Activated T-helper 1 cell treated with Interleukin-2 at 50 U/mL for 16 hours (primary cell): ENCODE measurements at places on chromosomes 13 and 19.

DNA sequence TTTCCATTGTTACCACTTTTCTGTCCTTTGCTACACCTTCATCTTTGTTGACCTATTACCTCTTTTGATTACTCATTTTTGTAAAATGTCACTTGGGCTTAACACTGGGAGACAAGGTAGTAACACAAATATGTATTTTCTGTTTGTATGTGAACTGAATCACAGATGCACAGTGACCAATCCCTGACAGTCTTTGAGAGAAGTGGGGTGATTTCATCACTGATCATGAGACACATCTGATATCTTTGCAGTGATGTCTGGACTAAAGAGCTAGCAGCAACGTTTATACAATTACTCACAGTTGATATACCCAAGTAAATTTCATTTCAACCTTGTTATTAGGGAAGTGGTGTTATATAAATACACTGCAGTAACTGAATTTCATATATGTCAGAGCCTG is 1397.4 kb upstream of the SPRY2 start:
- DNase-seq: no peak

GRCh38 chr13:30362005-30362788 is 54.8 kb upstream of the KATNAL1 start:
- no peak for DNase-seq

DNA sequence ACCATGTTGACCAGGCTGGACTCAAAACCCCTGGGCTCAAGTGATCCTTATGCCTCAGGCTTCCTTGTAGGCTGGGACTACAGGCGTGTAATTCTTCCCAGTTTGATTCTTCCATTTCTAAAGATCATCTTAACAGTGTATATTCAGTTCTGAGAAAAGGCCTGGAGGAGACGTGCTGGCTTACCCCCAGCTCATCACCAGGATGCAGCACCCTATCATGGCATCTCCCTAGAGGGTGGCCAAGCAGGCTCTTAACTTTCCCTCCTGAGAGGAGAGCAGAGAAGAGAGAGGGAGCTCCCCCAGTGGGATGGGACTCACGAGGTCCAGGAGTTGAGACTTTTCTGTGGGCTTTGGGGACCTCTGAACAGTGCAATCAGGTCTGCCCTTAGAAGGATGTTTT is 2.1 kb upstream of the TUBA3C start:
- no peak for DNase-seq

- DNase-seq: no peak
Measured at GRCh38 chr13:110132225-110132982, 174.6 kb downstream of the COL4A1 start.

DNA sequence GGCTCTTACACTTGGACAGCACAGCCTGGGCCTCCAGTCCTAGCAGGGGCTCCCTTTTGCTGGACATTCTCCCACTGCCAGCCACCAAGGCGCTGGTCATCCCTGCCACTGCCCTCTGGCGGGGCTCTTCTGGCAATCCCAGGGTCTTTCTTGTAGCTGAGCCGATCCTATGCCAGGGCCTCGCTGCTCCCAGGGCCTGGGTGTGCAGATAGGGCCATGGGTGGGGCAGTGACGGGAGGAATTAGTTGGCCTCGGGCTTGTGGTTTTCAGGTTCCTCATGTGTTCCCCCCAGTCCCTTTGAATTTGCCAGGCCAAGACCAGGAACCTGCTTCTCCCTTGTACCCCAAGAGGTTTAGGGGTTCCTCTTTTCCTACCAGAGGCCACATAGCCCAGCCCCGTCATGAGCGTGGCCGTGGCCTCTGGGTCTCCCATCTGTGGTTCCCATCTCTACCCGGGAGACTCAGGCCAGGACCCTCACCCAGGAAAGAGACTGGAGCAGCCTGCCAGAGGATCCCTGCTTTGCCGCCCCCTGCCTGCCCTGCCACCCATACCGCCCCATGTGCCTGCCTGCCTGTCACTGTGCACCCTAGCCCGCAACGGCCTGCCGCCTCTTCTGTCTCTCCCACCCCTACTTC is 26.2 kb downstream of the TMED1 start:
- no peak for DNase-seq

GRCh38 chr13:33676045-33676989 is 141.6 kb upstream of the RFC3 start:
- no peak for DNase-seq

GRCh38 chr19:18995804-18996241 is 37.5 kb downstream of the SUGP2 start:
- no peak for DNase-seq

GRCh38 chr13:67351909-67352308 is 121.8 kb upstream of the PCDH9 start:
- no peak for DNase-seq

DNA sequence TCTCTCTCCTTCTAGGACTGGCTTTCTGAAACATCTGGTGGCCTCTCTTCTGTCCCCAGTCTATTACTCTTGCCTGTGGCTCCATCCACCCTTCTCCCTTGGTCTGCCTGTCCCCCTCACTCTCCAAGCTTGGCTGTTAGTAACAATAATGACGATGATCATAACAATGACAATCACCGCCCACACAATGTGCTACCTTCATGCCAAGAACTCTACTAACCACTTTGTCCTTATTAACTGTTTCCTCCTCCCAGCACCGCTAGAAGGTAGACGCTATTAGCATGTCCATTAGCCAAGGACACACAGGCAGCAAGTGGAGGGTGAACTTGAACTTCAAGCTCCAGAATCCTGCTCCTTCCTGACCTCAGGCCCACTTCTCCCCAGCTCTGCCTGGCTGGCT is 2.7 kb downstream of the GYS1 start:
- no peak for DNase-seq

DNA sequence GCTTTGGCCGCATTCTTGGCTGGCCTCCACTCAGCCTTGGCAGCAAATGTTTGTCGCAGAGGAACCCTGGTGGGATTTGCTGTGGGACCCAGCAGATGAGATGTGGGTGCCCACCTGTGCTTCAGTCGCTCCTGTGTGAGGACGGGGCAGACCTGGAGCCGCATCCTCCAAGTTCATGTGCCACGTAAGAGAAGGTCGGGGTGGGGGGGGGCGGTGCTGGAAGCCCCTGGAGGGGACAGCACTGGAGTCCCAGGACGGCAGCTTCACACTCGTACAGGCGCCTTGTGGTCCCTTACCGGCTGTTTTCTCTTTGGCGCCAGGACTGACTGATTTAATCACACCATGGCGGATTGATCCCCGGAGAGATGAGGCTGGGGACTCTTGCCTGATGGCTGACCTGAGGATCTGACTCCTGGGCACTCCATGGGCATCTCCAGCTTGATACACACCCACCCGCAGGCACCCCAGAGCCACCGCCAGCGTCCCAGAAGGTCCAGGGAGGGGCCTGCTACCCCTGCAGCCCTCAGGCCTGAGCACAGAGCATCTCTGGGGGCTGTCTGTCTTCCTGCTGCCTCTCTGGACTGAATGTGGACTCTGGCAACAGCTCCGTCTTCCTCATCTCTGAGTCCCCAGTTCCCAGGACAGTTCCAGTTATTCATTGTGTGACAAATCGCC is 10.0 kb upstream of the GRTP1 start:
- DNase-seq: no peak

DNA sequence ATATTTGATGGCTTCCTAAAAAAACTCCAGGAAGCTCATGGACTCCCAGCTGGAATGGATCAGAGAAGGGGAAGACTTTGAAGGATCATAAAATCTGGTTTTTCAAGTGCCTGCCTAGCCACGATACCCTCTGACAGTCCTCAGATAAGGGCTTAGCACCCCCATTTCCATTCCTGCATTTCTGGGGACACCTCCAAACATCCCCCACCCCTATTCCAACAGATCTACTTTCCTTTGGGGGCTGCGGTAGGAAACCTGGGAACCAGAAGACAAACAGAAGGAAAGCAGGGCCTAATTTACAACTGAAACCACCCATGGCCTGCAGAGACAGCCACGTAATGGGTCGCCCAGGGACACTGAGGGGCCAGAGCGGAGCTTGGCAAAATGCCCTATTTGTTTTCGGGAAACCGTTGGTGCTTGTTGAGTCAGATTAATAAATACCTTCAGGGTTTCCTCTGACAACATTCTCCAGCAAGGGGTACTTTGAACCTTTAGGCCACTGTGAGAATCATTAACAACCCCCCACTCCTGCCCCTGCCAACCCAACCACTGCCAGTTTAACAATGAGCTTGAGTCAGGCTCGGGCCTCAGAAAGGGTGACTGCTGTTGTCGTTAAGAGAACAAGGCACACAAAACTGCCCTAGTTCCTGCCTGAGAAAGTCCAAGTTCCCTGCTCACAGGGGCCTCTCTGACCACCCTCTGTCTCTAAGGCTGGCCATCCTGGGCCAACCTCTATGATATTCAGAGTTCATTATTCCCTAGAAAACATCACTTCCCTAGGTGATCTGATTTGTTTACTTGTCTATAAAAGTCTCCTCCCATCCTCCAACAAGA is 23.5 kb downstream of the RHPN2 start:
- no peak for DNase-seq

DNA sequence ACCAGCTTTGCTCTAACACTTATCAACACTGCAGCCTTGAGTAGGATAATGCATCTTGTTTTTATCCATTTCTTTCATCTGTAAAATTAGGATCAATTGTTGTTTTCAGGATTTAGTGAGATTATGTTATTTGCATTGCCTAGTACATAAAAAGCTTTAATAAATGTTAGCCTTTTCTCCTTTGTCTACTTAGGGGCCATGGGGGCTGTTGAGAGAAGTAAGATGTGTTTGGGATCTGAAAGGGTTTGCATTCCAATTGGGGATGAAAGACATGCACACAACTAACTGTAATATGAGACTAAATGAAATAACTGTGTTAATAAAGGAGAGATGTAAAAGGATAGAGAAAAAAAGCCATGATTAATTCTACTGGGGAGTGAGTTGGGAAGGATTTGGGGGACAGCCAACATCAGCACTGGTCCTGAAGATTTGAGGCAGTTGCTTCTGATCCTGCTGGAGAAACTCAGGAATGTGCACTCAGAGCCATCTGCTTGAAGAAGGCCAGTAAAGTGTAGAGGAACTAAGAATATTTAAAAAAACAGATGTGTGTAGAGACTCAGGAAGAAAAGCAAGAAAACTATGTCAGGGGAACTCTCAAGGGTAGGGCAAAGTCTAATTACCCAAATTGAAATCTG is 236.3 kb downstream of the OLFM4 start:
- DNase-seq: no peak

- no peak for DNase-seq
Measured at GRCh38 chr19:19039901-19040300, 6.5 kb downstream of the ARMC6 start.

- DNase-seq: no peak
Measured at GRCh38 chr19:32387701-32388392, 17.7 kb upstream of the DPY19L3 start.

GRCh38 chr13:49315036-49315565 is 67.4 kb downstream of the CDADC1 start:
- no peak for DNase-seq

- DNase-seq: no peak
Measured at GRCh38 chr13:113110852-113111315, 5.3 kb downstream of the F7 start.

DNA sequence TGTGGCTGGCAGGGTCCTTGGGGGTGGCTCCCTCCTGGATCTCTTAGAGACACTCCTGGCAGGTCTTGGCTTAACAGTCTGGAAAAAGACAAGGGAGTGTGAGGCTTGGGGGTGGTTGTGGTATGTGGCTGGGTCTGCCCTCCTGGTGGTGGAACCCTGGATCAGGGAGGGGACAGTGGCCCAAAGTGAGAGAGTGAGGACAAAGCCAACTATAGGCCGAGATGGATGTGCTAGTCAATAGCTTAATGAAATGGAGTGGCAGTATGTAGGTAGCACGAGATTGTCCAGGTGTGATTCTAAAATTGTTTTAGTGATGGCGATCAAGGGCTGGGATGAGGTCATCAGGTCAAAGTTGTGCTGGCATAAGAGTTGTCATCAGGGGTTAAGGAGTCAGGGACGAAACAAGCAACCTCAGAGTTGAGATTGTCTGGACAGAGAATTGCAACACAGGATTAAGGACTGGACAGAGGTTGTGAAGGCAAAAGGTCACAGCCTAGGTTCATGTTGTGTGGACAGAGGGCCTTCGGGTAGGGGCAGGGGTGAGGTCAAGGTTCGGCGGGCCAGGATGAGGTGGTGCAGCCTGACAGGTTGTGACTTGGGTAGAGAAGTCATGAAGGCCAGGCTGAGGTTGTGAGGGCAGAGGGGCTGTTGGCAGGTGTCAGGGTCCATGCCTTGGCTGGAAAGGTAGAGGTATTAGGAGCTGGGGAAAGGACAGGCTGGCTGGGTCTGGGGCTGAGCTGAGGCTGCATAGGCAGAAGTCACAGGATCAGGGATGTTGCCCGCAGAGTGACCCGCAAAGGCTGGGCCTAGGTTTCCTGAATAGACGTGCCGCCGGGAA is 4.5 kb upstream of the RASAL3 start:
- DNase-seq: no peak

DNA sequence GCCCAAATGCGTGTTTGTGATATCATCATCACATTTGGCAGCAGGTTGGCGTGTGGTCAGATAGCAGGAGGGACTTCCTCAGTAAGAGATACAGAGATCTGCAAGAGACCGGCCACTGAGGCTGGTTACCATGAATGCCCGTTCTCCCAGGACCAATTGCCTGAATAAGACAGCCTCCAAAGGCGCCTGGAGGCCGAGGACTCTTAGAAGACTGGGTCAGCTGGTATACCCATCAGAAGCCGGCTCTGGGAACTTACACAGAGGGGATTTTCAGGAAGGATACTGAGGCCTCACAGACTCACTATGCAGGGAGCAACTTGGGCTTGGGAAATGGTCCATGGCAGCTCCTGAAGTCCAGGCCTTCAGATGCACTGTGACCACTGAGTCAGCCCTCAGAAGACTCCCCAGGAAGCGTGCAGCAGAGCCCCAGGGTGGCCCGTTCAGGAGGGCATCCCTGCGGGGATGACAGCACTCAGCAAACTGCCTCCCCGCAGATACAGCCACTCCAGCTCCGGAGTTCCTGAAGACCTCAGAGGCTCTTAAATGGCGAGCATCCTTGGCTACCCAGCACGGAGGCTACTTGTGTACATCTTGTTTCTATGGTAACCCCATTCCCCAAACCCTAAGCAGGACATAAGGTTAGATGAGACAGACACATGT is 26.4 kb upstream of the VSTM2B start:
- no peak for DNase-seq

- no peak for DNase-seq
Measured at GRCh38 chr13:112150352-112150751, 83.4 kb downstream of the SOX1 start.

DNA sequence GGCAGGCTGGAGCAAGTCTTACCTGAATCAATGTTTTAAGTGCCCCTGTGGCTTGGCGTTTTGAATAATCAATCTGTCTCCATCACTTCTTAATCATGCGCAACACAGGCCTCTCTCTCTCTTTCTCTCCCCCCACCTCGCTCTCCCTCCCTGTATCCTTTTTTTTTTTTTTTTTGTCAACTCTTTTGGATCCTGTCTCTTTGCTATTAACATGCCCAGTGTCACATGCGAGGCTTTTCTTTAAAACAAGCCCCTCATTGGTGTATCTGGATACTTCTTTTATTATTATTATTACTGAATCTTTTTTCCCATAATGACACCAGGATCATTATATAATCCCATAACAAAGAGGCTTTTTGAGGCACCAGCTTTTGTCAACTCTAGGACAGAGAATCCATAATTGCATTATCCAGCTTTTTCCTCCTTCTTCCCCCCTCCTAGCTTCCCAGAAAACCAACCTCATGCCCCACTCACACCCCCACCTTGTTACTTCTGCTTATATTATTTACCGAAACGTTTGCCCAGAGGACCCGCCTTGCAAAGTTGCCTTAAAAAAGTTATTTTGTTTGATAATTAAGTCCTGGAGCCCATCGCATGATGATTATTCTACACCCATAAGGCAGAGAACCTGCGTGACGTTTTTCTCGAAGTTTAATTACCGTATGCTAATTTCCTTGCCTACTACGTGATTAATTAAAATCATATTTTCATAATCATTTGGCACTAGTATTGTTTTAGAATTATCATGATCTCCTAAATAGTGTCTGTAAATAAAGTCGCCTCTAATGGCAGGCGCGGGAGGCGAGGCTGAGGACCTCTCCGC is 148.1 kb upstream of the ZNF536 start:
- DNase-seq: no peak
